ENCODE measurements at places on chromosomes 11 and 22. TPM values are rescaled to one million over a fixed set of nuclear protein-coding genes. Genes with fewer than 3 reads are reported as not detected.

UPK3A gene
- polyA plus RNA-seq = 8.8 TPM

ANO9 gene
- 9.4 TPM for polyA plus RNA-seq

- peak; percentile 80 for DNase-seq
These were observed at the start of gene OAF for GRCh38 chr11:120210626-120211521. TSS of gene OAF (plus strand) at chr11:120211032. CDS start at chr11:120211280, 248 bp downstream.

GRCh38 chr11:11426226-11426952 is 73.3 kb upstream of the CSNK2A3 start:
- no peak for DNase-seq

- no peak for DNase-seq
These were observed 64.6 kb downstream of the RPL27A start for GRCh38 chr11:8747173-8747572.
